Activated naive CD4-positive, alpha-beta T cell treated with anti-CD3 and anti-CD28 coated beads, Interleukin-2, amount 50 U/mL, for 72 hours (primary cell): ENCODE measurements at places on chromosomes 6 and 20.

DNA sequence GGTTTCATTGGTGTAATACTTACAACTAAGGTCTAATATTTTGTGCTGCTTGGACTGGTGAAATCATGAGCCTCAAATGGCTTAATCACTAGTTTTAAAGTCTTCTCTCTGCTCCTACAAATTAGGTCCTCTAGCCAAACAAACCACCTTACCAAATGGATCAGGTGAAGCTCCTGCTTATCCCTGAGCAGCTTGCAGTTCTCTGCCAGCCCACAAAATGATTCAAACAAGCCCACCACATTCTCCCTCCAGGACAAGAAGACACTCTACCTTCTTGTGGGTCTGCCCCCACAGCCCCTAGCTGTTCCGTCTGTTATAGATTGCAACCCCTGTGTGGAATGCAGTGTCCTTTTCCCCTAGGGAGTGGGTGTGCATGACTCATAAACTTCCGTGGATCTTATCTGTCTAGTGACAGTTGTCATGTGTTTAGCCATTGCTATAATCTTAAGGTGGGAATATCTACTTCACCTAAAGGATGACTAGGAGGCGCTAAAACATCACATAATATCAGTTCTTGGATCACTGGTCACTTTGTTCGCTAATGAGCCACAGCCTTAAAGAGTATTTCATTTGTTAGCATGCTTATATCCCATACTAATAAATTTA is 940.5 kb upstream of the MANEA start:
- no peak for DNase-seq

DNA sequence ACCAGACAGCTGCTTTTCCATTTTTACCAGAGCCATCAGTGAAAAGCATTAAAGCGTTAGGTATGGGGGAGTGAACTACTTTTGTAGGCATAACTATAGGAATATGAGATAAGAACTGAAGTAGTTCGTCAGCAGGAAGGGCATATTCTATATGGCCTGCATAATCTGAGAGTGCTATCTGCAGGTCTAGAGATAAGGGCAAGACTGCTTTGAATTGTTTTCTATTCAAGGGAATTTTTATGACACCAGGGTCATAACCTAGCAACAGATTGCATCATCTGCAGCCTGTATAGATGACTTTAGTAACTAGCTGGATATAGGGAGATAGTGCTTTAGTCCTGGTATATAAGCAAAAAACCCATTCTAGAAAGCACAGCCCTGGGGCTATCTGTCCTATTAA is 437.3 kb upstream of the HTR1E start:
- no peak for DNase-seq

GRCh38 chr6:99905209-99906106 is 88.6 kb downstream of the MCHR2 start:
- no peak for DNase-seq

DNA sequence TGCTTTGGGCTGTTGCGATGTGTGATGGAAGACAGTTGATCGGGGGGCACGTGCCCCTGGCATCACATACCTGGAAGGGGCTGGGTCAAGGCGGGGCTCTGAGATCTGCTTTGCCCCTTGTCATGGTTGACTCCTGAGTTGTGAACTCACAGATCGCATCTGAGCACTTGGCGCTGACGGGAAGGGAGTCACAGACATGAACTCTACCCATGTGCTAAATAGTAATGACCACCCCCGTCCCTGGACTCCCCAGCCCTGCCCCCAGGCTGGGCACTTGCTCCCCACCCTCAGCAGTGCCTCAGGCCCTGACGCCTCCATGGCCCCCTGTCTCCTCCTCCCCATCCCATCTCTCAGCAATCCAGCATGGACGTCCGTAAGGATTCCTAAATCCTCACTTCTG is 107.0 kb downstream of the SYNDIG1 start:
- DNase-seq = no peak

GRCh38 chr6:34288581-34288980 is 39.8 kb upstream of the SMIM29 start:
- no peak for DNase-seq

DNA sequence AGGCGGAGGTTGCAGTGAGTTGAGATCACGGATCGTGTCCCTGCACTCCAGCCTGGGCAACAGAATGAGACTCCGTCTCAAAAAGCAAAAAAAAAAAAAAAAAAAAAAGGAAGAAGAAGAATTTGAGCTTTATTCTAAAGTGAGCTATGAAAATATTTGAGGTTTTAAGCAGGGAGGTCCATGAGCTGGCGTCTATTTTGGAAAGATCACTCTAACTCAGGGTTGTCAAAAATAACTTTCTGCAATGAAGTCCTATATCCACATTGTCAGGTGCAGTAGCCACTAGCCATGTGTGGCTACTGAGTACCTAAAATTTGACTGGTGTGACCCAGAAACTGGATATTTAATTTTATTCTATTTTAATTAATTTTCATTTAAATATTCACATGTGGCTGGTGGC is 217.1 kb downstream of the PTPRT start:
- no peak for DNase-seq

DNA sequence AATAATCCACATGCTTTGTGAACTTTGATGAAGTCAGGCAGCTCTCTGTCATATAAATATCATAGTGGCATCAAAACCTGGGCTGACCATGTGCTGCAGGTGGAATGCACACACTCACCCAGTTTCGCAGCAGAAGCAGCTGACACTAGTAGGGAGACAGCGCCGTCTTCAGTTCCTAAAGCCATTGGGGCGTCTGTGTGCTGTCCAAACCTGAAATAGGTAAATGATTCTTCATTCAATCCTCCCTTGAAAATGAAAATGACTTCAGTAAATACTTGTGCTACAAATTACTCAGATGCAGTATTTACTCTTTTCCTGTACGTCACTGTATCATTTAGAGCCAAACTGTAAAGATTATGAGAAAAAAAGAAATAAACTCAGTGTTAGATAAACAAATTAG is 127.5 kb downstream of the EYA4 start:
- DNase-seq = no peak

DNA sequence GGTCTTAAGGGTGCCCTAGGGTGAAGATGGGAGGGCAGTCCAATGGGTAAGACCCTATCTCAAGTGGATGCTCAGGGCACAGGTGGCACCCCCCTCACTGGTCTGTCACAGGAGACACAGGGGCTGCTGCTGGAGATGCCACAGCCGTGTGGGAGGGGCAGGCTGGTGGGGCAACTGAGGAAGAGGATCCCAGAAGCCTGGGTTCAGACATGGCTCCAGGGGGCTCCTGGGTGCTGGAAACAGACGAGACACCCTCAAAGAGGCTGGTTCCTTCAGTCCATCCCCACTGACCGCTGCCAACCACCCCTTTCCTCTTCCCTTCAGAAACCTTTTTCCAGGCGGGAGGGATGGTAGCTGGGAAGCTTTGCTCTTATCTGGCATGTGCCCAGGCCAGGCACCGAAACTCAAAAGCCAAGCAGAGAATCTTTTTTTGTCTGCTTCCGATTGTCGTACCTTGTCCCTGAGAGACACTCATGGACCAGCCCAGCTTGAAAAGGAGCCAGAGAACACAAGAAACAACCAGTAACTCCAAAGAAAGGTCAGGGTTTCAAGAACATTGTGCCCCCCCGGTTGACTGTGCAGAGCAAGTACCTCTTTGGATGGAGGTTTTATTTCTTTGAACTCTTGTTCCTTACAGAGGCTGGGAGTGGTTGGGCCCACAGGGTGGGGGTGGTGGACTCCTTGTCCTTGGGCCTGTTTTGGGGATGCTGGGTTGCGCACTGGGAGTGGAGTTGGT is 28.5 kb upstream of the EMILIN3 start:
- no peak for DNase-seq

- no peak for DNase-seq
These were observed 1.4 kb downstream of the TRAM2 start for GRCh38 chr6:52575502-52575892.

GRCh38 chr20:39939241-39939865 is 749.7 kb downstream of the MAFB start:
- no peak for DNase-seq

DNA sequence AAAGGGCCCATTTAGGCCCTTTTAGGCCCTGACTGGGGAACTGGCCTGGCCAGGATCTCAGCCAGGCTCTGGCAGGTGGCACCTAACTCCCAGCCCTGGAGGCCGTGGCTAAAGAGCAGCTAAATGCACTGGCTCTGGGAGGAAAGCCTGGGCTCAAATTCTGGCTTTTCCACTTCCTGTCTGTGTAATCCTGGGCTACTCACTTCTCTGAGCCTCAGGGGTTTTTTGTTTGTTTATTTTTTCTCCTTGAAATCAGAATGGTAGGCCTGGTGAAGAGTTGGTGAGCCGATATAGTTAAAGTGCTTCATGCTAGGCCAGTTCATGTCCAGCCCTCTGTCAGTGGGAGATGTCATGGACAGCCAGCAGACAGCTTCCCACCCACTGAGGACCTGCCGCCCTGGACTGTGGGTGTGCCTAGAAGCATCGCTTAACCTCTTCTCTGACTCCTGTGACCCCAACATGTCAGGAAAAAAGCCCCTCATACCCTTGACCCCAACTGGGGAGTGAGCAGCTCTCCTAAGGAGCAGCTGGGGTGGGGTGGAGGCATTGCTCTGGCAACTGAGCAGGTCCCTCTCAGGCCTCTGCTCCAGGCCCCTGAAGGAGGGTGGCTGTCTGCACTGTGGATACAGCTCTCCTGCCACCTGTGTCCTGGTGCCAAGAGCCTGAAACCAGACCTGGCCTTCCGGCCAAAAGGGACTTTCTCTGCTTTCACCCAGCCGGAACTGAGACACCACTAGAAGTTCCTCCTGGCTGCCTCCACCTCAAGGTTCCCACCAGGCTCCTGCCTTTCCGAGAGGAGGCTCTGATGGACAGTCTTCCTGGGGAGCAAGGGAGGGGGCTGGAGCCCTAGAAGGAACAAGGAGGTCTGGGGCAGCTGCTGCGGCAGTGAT is 57.2 kb upstream of the MYL9 start:
- DNase-seq = no peak

GRCh38 chr20:49400410-49400809 is 82.1 kb downstream of the KCNB1 start:
- DNase-seq = no peak

- no peak for DNase-seq
These were observed 1.8 kb downstream of the ECHDC1 start for GRCh38 chr6:127341471-127342202.

GRCh38 chr20:44776980-44777379 is 31.3 kb downstream of the KCNK15 start:
- DNase-seq = no peak

DNA sequence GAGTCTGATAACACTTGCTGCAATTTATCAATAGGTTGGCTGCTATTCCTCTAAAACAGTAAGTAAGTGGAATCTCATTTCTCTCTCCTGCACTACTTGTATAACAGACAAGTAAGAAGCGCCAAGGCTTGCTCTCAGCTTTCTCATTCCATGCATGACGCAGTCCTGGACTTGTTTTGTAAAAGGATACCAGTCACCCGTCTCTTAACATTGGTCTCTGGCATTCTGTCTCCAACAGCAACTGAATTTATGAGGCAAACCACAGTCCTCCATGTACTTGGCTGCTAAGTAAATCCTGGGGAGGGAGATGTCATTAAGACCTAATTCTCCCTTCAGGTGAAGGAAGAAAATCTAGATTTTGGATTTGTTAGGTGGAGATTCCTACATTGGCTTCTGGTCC is 115.4 kb downstream of the OPN5 start:
- no peak for DNase-seq

DNA sequence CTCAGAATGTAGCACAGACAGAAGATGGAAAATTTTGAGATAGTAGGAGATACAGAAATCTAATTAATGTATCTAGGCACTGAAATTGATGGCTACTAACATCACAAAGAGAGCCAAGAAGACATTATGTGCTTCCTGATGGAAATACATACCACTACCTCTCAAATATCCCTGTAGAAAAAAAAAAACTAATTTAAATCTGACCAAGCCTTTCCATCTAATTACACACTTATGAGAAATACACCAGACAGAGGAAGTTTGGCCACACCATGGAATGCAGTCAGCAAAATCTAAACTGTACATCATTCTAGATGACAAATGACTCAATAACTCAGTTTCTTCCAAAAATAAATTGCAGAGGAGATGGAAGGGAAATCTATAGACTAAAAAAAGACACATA is 18.9 kb downstream of the VPS52 start:
- DNase-seq = no peak

DNA sequence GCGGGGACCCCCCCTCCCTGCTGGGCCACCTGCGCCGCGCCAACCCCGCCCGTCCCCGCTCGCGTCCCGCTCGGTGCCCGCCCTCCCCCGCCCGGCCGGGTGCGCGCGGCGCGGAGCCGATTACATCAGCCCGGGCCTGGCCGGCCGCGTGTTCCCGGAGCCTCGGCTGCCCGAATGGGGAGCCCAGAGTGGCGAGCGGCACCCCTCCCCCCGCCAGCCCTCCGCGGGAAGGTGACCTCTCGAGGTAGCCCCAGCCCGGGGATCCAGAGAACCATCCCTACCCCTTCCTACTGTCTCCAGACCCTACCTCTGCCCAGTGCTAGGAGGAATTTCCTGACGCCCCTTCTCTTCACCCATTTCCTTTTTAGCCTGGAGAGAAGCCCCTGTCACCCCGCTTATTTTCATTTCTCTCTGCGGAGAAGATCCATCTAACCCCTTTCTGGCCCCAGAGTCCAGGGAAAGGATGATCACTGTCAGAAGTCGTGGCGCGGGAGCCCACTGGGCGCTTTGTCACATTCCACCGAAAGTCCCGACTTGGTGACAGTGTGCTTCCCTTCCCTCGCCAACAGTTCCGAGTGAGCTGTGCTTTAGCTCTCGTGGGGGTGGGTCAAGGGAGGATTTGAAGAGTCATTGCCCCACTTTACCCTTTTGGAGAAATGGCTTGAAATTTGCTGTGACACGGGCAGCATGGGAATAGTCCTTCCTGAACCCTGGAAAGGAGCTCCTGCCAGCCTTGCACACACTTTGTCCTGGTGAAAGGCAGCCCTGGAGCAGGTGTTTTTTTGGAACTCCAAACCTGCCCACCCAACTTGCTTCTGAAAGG is 2.1 kb downstream of the VEGFA start:
- DNase-seq = peak; percentile 81
